Activated CD4-positive, alpha-beta T cell treated with anti-CD3 and anti-CD28 coated beads, Interleukin-2, amount 10 ng/mL, durations not matched to agents 24 days and 14 days (primary cell): ENCODE measurements at places on chromosomes 4 and X. TPM values are rescaled to one million over a fixed set of nuclear protein-coding genes. Genes with fewer than 3 reads are reported as not detected.

DNA sequence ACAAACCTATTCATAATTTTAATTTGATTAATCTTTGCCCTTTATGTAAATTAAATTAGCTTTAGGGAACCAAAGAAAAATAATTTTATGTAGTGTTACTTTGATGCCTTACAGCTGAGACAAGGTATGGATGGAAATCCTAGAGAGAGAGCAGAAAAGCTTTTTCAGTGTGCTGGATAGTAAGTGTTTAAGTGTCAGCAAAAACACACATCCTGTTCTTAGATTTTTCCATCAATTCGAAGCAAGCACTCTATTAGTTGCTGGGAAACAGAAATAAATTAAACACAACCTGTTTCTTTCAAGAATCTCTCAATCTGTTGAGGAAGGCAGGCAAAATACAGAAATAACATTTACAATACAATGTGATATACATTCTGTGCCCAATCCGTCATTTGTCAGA is 327.8 kb downstream of the GALNTL6 start:
- DNase-seq = no peak

The MAGEC1 gene
- total RNA-seq = not detected in 2 replicates

The TASL gene
- 4.2 and 5.1 TPM in 2 replicates for total RNA-seq

- no peak for DNase-seq
Measured at GRCh38 chr4:82780752-82781231, 17.8 kb downstream of the SCD5 start.

- no peak for DNase-seq
Measured at GRCh38 chr4:132646186-132646585, 502.9 kb upstream of the PCDH10 start.
